WTC11 (cell line): ENCODE measurements at places on chromosomes 12 and 14. TPM values are rescaled to one million over a fixed set of nuclear protein-coding genes. Genes with fewer than 3 reads are reported as not detected.

The CLEC1A gene
- total RNA-seq = not detected in 3 replicates

GRCh38 chr14:87331991-87332390, 661.0 kb downstream of the GALC start:
- no peaks in the 10 kb centered on the region for H3K27me3 ChIP-seq
- no peak overlapping the region for H3K27ac ChIP-seq
- H3K36me3 ChIP-seq = peaks cover 2% of the 10 kb centered on the region; the same call in 1 of the 2 replicates
- H3K4me3 ChIP-seq = no peak overlapping the region
- H3K4me1 ChIP-seq = no peaks in the 10 kb centered on the region
- no peak for DNase-seq

GRCh38 chr12:52349196-52349595, 18.1 kb downstream of the KRT85 start:
- H3K4me3 ChIP-seq = no peak overlapping the region
- H3K4me1 ChIP-seq = 0 out of 2 replicates have a peak, but pooled peaks cover 1% of the 10 kb centered on the region
- DNase-seq = no peak
- no peak overlapping the region for H3K27ac ChIP-seq
- no peaks in the 10 kb centered on the region for H3K27me3 ChIP-seq
- no peaks in the 10 kb centered on the region for H3K36me3 ChIP-seq

DNA sequence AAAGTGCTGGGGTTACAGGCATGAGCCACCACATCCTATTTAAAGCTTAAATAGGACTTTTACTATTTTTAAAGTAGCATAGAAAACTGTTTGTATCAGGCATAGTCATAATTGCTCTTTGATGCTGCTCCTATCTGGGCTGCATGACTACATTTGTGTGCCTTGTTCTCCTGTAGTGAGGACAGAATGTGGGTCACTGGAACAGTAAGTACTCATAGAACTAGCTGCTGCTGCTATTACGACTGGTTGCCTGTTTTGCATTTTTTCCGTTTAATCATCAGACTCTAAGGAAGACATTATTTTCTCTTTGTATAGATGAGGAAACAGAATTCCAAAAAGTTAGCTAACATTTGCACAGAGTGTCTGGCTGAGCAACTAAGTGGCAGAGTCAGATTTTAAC, 42.8 kb downstream of the ZC3H14 start:
- H3K27me3 ChIP-seq = no peaks in the 10 kb centered on the region
- no peak overlapping the region for H3K4me3 ChIP-seq
- peaks cover 10% of the 10 kb centered on the region; the same call in 1 of the 2 replicates for H3K4me1 ChIP-seq
- peaks cover 83% of the 10 kb centered on the region for H3K36me3 ChIP-seq

DNA sequence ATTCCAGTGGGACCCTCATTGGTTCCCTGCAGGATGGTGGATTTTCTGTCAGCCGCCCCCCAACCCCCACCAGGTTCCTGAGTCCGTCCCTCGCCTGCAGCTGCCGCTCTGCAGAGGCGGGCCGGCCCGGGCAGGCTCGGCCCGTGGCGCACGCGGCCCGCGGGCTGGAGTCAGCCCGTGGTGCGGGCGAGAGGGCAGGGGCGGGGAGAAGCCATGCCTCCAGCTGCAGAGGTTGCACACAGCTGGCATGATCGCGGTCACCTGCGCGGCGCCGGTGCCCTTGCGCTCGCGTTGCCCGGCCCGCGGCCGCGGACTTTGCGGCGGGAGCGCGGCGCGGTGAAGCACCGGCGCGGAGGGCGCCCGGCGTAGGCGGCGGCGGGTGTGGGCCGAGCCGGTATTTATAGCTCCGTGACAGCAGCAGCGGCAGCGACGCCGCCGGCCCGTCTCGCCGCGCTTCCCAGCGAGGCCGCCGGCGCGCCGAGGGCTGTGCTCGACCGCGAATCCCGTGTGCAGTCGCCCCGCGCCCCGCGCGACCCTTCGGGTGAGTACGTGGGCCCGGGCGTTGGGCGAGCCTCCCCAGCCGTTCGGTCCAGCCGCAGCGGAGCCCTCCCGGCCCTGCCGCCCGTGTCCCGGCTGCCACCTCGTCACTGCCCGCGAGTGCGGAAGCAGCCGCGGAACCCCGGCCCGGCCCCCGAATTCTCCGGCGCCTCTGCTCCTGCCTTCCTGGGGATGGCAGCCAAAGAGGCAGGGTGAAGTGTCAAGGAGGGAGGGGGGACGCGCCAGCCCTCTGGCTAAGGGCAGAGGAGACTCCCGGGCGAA, at the start of gene TMEM117:
TSS of gene TMEM117 (plus strand) at position 426 of the 819 bp plus-strand sequence.
- peaks cover 7% of the 10 kb centered on the region for H3K4me1 ChIP-seq
- H3K27ac ChIP-seq = no peak within 1 kb of the TSS
- peak within 1 kb of the TSS; percentile 64 for H3K4me3 ChIP-seq
- peaks cover 42% of the 10 kb centered on the region for H3K27me3 ChIP-seq
- DNase-seq = peak; percentile 70

- DNase-seq = no peak
- H3K4me3 ChIP-seq = no peak overlapping the region
- peaks cover 63% of the 10 kb centered on the region for H3K36me3 ChIP-seq
- H3K27me3 ChIP-seq = no peaks in the 10 kb centered on the region
Measured at GRCh38 chr12:111451649-111452129, 46.0 kb downstream of the SH2B3 start.

GRCh38 chr14:21038441-21039422, 3.4 kb upstream of the RNASE7 start:
- H3K4me3 ChIP-seq = peak overlapping the region; percentile 25; the same call in 1 of the 2 replicates
- peak; percentile 68 for DNase-seq
- peak overlapping the region; percentile 49 for H3K27ac ChIP-seq
- H3K36me3 ChIP-seq = no peaks in the 10 kb centered on the region
- peaks cover 3% of the 10 kb centered on the region; the same call in 1 of the 2 replicates for H3K27me3 ChIP-seq
- peaks cover 26% of the 10 kb centered on the region for H3K4me1 ChIP-seq

The RTL1 gene
- 0.05 to 0.07 TPM in 2 of 3 replicates, not detected in the other for total RNA-seq

- H3K27ac ChIP-seq = no peak overlapping the region
- H3K4me3 ChIP-seq = no peak overlapping the region
- H3K4me1 ChIP-seq = peaks cover 45% of the 10 kb centered on the region
Measured at GRCh38 chr14:21108791-21109190, 7.9 kb downstream of the TMEM253 start.

The CMA1 gene
- not detected in 3 replicates for total RNA-seq
